Stimulated activated CD4-positive, alpha-beta T cell treated with anti-CD3 and anti-CD28 coated beads, Interleukin-1b, Interleukin-23, amount 100 ng/mL, for 1 hour (primary cell): ENCODE measurements at places on chromosomes 16 and 17.

GRCh38 chr17:7112510-7113108, 2.0 kb downstream of the ASGR2 start:
- DNase-seq, result no peak

DNA sequence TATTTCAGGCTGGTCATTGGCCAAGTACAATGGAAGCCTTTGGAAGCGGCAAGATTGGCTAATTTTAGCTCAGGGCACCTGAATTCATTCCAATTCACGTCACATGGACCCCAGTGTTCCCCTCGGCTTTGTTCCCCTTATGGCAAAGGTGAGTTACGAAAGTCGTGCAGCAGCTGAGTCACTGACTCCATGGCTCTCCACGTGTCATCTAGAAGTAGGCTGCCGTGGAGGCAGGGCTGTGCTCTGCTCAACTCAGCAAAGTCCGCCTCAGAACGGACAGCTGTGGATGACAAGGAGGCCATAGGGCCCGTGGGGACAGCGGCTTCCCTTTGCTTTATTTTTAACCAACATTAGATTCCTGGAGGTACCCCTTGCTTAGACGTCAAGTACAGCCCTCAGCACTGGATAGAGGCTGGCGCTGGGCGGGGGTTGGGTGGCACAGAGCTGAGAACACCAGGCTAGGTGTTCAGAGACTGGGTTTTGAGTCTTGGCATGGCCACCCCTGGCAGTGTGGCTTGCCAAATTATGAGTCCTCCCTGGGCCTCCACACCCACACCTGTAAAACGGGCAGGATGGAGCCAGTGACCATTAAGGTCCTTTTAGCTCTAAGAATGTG, 23.6 kb downstream of the ADAD2 start:
- no peak for DNase-seq

DNA sequence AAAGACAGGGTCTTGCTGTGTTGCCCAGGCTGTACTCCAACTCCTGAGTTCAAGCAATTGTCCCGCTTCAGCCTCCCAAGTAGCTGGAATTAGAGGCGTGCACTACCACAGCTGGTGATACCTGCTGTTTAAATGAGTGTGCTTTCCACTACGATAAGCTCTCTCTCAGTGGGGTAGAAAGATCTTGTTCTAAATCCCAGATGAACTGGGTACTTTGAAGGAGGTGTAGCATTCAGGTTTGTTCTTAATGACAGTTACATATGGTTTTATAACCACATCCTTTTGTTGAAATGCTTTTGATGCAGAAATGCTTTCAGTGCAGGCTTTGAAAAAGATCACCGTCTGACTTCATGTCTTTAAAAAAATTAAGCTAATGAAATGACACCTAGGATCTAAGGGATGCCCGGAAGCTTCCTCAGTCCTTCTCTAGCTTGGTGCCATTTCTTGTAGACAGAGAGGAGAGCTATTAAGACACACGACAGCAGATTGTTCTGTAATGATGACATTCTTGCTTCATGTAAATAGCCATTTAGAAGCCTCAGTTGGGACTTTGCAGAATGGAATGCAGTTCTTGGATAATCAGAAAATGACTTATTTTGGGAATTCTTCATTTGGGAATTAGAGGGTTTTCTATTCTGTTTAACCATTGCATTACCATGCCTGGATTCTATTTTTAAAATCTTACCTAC, 19.5 kb downstream of the PMM2 start:
- no peak for DNase-seq

GRCh38 chr17:32440722-32441121, 3.6 kb upstream of the PSMD11 start:
- DNase-seq, result no peak

- DNase-seq, result no peak
Observed at GRCh38 chr17:21460358-21460757, 84.2 kb downstream of the KCNJ12 start.

- no peak for DNase-seq
Observed at GRCh38 chr17:83012868-83013778, 66.3 kb upstream of the METRNL start.

- DNase-seq, result no peak
Observed at GRCh38 chr17:74332017-74332650, 6.1 kb downstream of the KIF19 start.

DNA sequence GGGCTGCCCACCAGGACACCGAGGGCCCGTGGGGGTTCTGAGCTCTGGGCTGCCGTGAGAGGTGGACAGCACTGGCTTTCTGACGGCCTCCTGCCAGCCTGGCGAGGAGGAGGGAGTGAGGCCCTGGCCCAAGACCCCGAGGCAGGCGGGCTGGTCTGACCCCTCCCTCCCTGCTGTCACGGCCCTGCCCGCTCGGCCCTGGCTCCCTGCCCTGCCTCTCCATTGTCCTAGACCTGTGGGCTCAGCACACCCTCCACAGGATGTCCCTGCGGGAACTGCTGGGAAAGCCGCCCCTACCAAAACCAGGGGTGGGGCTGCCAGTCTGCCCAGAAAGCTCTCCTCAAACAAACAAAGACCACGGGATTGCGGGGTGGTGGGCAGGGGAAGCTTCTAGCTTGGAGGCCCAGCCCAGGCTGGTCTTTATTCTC, 20.7 kb downstream of the SPNS2 start:
- no peak for DNase-seq

GRCh38 chr17:15998031-15998562, 1.4 kb downstream of the ZSWIM7 start:
- DNase-seq, result no peak

- DNase-seq, result no peak
Observed at GRCh38 chr16:52498328-52499059, 48.4 kb downstream of the TOX3 start.

- DNase-seq, result no peak
Observed at GRCh38 chr16:56514845-56515244, 5.0 kb downstream of the BBS2 start.

DNA sequence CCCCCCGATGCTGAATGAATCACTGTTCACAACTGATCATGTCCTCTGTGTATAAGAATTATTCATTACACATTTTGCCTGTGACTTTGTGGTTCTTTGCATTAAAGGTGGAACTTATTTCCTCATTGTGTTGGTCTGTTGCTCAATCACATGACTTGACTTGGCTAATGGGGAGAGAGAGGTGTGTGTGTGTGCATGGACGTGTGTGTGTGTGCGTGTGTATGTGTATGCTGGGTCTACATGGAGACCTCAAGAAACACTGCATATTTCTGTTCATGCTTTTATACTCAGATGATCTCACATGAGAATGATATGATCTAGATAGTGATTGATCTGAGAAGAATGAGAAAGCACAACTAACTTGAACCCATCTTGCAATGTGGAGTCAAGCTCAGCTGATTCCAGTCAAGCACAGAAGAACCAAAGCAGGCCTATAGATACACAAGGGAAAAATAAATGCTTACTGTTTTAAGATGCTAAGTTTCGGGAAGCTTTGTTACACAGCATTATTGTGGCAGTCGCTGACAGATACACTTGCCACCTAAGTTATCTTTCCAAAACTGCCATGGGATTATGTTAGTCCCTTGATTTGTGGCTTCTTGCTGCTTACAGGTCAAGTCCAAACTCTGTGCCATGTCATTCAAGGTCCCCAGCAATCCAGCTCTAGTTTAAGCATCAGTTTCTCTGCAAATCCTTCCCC, 167.9 kb upstream of the ZFHX3 start:
- DNase-seq, result no peak

DNA sequence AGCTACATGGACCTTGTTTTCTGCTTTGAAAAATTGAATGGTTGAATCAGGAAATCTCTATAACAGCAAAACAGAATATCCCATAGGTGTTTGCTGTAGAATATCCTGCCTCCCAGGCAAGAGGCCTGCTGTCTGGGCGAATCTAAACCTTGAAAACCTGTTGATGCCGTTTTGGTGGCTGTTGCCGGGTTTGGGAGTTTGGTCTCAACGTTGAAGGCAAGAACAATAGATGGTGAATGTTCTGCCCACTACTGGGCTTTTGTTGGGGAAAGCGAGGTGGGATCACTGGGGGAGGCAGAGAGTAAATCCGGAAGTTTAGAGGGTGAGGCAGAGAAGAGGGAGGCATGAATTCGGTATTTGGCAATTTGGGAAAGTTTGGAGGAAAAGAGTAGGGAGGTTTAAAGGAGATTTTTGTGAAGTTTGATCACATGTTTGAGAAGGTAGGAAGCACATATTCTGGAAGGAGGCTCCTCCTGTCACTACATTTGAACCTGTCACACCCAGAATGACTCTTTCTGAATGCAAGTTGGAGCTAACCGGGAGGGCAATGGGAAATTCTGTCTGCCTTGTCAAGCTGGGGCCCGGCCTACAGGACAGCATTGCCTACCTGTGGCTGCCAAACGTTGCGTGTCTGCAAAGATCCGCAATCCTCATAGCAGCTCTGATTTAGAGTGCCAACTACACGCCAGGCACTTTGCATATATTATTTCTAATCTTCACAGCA, 46.5 kb downstream of the GPRC5B start:
- no peak for DNase-seq

DNA sequence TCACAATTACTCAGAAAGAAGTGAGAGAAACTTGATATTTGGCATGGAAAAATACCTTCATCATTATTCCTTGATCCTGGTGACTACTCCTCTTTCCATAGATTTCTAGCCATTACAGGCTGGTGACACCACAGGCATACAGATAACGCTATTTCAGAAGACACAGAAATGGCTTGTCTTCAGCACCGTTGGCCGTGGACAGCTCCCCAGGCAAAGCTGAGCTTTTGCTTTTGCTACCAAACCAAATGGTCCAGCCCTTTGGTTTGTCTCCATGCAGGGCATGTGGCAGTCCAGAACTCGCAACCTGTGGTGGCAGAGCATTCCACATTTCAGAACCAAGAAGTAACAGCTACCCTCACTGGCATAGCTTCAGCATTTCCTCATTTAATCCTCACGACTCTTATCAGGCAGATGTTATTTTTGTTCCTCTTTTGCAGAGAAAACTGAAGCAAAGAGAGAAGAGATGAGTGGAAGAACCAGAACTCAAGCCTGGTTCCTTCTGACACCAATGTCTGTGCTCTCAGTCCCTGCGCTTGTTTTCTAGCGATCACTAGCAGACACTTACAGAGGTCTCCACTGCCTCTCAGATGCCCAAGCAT, 55.5 kb downstream of the HS3ST4 start:
- no peak for DNase-seq

DNA sequence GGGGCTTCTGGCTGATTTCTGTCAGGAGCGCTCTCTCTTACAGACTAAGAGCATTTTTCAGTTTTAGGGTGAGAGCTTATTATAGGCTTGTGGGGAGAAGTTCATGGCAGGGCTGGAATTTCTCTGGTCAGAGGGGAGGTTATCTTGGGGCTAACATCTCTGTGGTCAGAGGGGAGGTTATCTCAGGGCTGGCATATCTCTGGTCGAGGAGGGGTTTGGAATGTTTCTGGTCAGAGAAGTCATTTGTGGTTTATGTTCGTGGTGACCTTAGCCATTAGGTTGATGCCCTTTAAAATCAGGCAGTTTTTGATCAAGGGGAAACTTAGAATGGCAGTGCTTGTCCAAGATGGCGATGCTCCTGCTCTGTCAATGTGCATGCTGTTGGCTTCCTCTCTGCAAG, 10.8 kb upstream of the USP31 start:
- DNase-seq, result no peak
